ENCODE measurements at places on chromosomes 12 and 14.

DNA sequence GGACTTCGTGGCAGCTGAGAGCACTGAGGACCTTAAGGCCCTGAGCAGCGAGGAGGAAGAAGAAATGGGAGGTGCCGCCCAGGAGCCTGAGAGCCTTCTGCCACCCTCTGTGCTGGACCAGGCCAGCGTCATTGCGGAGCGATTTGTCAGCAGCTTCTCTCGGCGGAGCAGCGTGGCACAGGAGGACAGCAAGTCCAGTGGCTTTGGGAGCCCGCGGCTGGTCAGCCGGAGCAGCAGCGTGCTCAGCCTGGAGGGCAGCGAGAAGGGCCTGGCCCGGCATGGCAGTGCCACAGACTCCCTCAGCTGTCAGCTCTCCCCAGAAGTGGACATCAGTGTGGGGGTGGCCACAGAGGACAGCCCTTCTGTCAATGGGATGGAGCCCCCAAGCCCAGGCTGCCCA is 37.0 kb downstream of the PLEKHG3 start:
- no peak for DNase-seq

DNA sequence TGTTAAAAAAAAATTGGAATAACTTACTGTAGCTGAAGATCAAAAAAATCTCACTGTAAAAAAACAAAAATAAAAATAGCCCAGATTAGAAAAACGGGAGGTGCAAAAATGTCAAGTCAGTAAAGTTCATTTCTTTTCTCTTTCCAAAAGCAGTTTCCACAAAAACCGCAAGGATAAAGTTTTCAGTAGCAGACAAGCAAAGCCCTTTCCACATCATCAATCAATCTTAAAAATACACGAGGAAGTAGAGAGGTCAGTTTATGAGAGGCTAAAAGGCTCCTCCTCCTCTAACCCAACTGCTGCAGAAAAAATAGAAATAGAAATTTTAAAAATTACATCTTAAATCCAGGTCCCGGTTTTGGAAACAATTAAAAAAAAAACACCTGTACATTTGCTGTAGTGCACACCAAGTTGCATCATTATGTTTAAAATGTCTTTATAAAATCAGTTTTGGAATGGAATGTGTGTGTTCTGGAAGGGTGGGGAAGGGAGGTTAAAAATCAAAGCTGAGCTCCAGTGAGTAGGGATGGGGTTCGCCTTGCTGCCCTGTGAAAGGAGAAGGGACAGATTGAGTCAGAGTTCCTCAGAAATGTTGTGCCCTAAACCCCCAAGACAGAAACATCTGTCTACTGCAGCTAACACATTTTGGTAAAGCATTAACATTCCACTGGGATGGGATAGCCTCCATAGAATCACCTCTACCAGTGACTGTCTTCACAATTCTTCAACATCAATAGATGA is 5.8 kb downstream of the HNRNPC start:
- no peak for DNase-seq

GRCh38 chr12:90076851-90077319 is 368.2 kb upstream of the ATP2B1 start:
- peak; percentile 58 for DNase-seq

DNA sequence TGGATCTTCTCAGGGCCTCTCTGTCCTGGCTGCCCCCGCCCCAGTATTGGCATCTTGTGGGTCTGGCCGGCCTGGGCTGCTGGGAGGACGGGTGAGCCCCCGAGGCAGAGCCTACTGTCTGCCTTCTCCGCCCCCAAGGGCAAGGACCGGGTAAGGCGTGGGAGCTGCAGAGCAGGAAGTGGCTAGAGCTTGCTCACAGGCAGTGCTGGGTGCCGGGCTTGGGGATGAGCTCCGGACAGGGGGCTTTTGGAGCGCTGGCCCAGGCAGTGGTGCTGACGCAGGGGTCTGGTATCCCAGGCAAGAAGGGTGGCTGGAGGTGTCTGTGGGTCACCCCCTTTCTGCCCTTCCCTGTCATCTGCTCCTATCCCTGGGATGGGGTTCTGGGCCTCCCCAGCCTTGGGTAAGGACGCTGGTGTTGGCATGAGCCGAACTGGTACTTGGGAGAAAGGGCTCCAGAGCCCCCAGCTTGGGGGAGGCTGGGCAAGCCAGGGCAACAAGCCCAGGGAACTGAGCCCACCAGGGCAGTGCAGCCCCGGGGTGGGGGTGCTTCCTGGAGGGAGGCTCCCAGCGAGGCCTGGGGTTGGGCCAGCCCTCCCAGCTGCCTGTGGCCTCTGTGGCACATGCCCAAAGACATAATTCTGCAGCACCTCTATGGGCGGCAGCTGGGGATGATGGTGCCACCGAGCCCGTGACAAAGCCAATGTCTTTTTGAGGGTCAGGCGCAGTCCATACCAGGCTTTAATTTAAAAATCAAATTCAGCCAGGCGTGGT is 126.3 kb downstream of the KIF26A start:
- DNase-seq: no peak

DNA sequence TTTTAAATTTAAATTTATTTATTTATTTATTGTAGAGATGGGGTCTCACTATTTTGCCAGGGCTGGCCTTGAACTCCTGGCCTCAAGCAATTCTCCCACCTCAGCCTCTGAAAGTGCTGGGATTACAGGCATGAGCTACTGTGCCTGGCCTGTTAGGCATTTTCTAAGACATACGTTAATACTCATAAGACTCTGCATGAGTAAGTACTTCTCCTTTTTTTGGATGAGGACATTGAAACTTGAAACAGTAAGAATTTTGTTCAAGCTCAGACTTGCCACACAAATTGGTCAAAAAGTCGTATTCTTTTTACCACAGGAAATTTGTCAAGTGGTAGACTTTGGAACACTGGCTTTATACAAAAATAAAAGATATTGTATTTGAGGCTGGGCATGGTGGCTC is 187.4 kb upstream of the RASSF8 start:
- DNase-seq: no peak

DNA sequence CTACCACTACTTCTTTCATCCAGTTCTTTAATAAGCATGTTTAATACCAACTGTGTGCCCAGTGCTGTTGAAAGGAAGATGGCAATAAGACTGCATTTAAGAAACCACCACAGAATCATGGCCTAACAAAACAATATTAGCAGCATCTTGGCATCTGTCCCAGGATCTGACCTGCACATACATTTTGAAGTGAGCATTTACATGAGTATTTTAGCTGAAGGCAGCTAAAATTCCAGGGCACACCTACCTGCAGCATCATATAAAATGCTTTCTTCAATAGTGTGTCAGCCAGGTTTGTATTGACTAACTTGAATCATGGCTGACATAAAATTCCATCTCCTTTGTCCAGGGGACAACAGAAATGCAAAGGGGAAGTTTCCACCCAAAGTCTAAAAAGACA is 65.0 kb upstream of the ARHGAP5 start:
- no peak for DNase-seq

DNA sequence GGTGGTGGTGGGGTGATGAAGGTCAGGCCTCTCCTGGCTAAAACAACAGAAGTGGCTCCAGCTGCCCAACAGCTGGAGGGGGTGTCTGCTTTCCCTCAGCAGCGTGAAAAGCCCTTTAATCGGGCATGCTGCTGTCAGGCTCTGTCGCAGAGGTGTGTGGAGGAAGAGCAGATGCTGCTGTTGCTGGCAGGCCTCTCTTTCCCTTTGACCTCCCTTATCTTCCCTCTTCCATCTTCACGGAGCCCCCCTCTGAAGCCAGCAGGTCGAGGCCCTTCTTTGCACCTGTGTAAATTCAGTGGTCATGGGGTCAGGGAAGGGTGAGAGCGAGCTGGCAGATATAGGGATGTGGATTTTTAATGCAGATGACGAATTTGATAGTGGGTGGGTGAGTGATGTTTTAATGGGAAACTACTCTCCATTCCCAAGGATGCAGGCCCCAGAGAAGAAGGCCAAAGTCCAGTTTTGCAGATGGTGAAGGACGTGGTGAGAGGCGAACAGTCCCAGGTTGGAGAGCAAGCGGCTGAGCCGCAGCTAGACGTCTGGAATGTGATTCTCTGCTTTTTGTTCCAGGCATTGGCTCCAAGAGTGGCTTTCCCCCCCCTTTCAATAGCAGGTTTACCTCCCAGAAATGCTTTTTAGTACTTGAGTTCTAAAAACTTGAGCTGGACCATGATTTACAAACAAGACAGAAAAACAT is 64.0 kb downstream of the SMOC1 start:
- DNase-seq: peak; percentile 44

- no peak for DNase-seq
These were observed 12.3 kb upstream of the TMED10 start for GRCh38 chr14:75188520-75189268.

DNA sequence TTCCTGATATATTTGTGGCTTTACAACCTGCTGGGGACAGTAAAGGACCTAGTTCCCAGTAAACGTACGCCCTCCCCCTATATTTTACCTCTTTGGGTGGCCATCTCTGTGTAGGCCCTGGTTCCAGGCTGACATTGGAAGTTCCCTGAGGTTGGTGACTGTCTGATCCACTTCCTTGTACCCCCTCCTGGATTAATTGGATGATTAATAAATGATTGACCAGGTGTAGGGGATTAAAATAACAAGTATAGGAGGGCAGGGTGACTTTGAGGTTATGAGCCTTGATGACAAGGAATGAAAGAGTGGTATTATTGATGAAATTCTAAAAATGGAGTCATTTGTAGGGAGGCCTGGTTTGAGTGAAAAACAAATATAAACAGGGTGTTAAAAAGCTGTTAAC is 9.6 kb downstream of the SUSD6 start:
- peak; percentile 29 for DNase-seq

GRCh38 chr12:11728154-11728755 is 78.8 kb downstream of the ETV6 start:
- DNase-seq: no peak

GRCh38 chr12:111428081-111428727 is 22.5 kb downstream of the SH2B3 start:
- DNase-seq: no peak

GRCh38 chr12:114201794-114202193 is 204.2 kb downstream of the TBX5 start:
- DNase-seq: no peak

GRCh38 chr12:4607056-4607455 is 41.8 kb downstream of the AKAP3 start:
- DNase-seq: peak; percentile 98

DNA sequence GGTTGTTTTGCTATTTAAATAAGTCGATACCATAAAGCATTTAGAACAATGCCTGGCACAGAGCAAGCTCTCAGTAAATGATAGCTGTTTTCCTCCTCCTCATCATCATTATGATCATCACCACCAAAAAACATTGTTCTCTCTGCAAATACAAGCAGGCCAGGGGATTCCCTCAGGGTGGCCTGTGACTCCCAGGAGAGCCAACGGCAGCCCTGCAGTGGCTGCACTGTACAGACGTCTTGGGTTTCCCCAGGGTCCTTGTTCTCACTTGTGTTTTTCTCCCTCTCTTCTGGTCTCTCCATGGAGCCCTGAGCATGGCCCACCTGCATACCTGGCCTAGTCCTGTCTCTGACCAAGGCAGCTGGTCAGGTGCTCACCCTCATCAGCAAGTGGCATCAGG is 290.9 kb upstream of the PWP1 start:
- no peak for DNase-seq

DNA sequence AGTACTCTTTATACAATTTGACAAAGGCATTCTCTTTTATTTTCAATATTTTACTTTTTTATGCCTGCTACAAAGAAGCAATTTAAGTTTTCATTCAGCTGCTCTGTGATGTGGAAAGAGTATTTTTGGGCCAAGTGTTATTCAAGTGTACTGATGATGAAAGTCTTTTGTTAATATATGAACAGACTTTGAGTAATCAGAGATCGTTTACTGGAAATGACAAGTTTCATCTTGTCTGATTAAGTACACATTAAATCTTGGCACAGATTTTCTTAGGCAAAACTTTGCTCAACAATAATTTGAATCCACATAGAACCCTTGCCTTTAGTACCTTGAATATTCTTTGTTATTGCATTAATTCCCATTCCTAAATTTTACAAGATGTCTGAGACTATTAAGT is 13.3 kb upstream of the PZP start:
- no peak for DNase-seq

DNA sequence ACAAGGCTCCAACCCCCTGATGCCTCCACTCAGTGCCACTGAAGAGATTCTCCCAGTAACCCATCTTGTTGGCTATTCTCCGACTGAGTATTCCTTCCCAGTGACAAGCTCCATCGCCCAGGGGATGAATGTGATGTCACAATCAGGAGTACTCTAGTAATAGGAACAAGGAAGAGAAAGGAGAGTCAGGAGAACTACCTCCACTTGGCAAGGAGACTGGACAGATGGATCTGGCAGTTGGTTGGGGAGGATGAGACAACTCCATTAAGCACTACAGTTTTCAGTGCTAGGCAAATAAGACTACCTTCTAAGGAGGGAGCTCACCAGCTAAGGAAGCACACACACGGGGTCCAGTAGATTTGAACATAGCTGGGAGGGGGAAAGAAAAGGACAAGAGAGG is 5.3 kb downstream of the RNF41 start:
- no peak for DNase-seq

DNA sequence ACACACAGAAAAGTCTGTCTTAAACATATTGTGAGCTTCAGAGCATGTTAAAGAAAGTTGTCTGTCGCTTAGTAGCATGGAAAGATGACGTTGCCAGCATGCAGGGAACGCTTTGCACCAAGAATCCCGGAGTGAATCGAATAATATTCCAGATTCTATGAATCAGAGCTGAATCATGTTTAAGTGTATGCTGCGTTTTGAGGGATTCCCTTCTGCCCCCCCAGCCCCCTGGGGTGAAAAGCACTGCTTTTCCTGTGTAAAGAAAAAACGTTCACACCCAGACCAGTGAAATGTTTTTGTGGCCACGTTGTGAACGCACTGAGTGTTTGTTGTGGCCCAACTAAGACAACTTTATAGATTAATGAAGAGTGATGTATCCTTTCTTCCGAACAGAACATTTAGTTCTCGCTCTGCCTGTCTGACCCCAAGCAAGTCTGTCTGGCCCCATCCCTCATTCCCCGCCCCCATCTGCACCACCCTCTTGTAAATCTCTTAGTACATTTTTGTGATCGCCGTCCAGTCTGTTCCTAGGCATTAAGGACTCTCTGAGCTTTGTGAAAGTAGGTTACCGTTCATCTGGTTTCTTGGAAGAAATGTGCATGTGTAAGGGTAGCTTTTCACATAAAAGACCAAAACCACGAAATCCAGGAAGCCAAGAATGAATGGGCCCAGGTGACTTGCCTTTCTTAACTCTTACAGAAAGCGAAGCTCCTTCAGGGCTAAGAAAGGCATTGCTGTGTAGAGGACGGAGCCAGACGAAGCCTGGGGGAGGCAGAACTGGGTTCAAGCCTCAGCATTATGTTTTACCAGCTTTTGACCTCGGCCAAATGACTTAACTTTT is 103.0 kb downstream of the SAMD4A start:
- peak; percentile 4 for DNase-seq

DNA sequence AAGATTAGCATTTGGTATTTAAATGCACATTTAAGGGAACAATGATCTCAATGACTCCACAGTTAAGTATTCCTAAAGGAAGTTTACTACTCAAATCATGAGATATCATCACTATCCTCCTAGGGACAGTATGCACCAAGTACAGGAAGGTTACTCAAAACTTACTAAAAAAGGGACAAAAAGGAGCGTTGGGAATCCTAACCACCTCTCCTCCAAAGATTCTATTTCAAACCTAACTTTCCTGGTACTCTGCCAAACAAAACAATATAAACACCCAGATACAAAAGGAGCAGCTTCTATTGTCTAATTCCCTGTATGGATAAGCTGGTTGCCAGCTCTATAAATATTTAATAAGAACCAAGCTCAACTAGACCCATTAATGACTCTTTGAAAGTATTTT is 377.7 kb downstream of the NUAK1 start:
- DNase-seq: no peak

- DNase-seq: peak; percentile 14
These were observed 70.9 kb downstream of the MON2 start for GRCh38 chr12:62537551-62537950.
